ENCODE measurements at places on chromosomes 1 and 21.

DNA sequence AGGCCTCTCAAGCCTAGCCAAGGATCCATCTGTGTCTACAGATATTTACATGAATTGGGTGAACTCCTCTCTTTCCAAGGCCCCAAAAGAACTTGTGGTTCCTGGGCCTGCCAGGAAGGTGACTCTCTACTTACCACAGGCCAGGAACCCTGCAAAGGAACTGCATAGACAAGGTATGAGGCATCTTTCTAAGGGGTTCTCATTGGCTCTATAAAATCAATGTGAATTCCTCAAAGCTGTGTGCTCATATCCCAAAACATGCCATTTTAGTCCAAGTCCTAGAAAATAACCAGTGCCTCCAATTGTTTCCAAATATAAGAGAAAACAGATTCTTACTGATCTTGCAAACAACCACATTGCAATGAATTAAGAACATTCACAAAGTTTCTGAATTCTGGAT lies 39.9 kb upstream of the RGL1 start:
- no peak for DNase-seq

GRCh38 chr1:160755911-160756848 lies 17.1 kb downstream of the SLAMF7 start:
- no peak for DNase-seq

DNA sequence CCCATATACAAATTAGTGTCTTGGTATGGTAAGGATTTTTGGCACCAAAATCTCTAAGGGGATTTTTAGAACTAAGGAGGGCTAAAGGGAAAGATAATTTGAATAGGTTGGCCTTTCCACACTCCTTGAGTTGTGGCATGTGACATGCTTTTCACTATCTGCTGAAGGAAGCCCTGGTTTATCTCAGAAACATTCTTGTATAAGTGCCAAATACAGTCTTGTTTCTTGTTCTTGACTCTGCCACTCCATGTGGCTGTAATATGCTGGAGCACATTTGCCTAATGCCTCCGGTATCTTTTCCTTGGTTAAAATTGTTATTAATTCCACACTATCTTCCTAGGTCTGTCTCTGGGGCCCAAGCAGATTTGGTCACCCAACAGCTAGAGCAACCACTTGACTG lies 457.0 kb downstream of the USP25 start:
- DNase-seq, result no peak

GRCh38 chr1:8166406-8166805 lies 140.3 kb upstream of the ERRFI1 start:
- no peak for DNase-seq

DNA sequence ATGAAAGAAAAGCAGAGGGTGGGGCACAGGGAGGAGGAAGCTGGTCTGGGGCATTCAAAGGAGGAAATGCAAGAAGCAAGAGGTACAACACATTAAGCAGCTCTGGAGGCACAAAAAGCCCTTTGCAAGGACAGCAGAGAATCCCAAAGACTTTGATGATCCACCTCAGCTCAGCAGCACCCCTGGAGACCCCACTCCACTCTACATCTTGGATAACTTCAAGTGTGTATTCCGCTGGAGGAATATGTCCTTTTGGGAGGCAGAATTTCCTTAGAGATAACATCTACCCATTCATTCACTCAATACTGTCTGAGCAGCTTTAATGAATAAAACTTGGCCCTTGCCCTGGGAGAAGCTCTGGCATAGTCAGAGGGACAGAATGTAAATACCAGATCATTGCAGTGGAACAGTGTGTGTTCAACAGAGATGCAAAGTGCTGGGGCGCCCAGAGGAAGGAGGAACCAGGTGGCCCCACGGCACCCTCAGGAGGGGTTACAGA lies 599.7 kb downstream of the KIF26B start:
- no peak for DNase-seq

DNA sequence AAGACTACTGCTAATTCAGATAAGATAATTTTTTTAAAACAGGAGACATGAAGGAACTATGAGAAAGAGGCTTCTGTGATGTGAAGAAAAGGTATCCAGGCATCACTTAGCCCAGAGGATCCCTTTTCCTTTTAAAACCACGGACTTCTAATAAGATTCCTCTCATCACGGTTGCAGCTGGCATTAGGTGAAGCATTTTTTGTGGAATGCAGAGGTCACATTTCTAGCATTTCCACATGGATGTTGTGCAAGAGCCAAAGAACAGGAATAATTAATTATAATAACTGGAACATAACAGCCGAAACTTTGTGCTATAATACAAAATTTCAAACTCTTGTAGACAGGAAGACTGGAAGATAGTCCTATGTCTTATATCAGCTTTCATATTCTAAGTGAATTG lies 27.6 kb downstream of the CYP2J2 start:
- no peak for DNase-seq

DNA sequence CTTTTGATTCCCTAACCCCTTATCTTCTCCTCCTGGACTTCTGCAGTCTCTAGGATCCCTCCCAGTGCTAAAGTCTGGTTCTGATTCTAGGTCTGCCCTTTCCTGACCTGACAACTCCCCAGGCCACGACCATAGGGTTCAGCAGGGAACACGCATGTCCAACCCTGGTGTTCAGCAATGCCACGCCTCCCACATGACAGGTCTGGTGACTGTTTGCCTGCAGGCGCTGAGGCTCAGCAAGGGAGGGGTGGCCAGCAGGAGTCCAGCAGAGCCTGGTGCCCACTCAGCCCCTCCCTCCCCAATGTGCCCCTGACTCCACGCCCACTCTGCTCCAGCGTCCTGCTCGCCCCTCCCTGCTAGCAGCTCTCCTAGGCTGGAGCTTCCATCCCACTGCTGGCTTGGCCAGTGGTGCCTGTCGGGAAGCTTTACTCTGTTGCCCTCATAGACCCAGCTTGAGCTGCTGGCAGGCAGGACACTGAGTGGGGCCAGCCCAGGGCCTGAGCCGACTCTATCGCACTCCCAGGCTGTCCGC lies 17.3 kb downstream of the SLC9A1 start:
- no peak for DNase-seq

DNA sequence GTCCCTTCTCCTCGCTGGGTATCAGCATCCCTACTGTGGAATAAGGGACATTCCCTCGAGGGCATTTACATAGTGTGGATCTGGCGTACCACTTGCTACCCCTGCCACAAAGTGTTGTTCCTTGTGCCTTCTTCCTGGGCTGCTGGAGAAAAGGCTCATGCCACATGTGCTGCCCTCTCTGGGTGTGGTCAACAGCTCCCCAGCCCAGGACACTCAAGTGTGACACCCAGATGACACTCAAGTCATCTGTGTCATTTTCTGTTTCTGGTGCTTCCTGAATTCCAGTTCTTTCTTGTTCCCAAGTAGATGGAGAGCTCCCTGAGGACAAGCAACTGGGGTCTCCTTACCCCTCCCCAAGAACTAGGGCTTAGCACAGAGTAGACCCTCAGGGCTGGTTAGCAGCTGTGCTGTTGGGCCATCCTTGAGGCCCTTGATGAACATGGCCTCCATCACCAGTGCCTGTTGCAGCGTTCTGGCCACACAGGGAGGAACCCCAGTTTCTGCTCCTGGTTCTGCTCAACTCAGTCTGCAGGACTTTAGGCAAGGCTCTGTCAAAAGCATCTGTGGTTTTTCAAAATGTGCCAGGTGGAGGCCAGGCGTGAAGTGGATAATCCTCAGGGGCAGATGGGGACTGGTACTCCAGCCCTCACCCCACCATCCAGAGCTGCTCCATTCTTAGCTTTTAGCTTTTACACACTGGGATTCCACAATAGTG lies 49.0 kb upstream of the CLIC4 start:
- no peak for DNase-seq

Data from stimulated activated CD8-positive, alpha-beta memory T cell treated with anti-CD3 and anti-CD28 coated beads, Interleukin-2, amount 100 ng/mL, for 48 hours (primary cell).